ENCODE measurements at places on chromosomes 13 and 19. TPM values are rescaled to one million over a fixed set of nuclear protein-coding genes. Genes with fewer than 3 reads are reported as not detected.
A peak's percentile ranks its signal among the peaks of the same experiment; 100 is the strongest.

Gene RETN
- not detected for total RNA-seq

GRCh38 chr13:20460761-20461160 lies 64.9 kb downstream of the CRYL1 start:
- no peaks in the 10 kb centered on the region for H3K27me3 ChIP-seq
- H3K4me1 ChIP-seq, result peaks cover 31% of the 10 kb centered on the region
- DNase-seq, result no peak
- no peaks in the 10 kb centered on the region for H3K36me3 ChIP-seq
- H3K4me3 ChIP-seq, result no peak overlapping the region

Gene ANKRD24
- total RNA-seq, result 0.76 TPM

Gene SLC6A16
- total RNA-seq, result not detected

DNA sequence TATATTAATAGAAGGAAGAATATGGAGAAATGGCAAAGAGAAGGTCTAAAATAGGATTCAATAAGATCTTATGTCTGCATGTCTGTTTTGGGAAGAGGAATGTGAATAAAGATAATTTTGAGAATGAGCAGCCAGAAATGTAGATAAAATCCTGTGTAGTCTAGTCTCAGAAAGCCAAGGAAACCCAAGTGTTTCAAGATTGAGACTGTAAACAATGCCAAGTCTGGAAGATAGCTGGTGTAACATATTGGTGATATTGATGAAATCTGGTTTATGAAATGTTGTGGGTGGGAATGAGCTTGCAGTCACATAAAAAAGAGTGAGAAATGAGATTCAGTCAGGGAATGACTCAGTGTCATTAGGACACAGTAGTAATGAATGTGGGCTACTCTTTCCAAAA lies 1180.3 kb upstream of the PCDH20 start:
- no peak for DNase-seq
- H3K27ac ChIP-seq, result no peak overlapping the region

GRCh38 chr19:15283141-15283883 lies 49.0 kb downstream of the BRD4 start:
- H3K27me3 ChIP-seq, result no peaks in the 10 kb centered on the region
- no peak overlapping the region for H3K4me3 ChIP-seq
- no peak for DNase-seq
- peak overlapping the region; percentile 99 for H3K27ac ChIP-seq
- H3K4me1 ChIP-seq, result peaks cover 78% of the 10 kb centered on the region

Gene NLRP12
- total RNA-seq, result not detected

DNA sequence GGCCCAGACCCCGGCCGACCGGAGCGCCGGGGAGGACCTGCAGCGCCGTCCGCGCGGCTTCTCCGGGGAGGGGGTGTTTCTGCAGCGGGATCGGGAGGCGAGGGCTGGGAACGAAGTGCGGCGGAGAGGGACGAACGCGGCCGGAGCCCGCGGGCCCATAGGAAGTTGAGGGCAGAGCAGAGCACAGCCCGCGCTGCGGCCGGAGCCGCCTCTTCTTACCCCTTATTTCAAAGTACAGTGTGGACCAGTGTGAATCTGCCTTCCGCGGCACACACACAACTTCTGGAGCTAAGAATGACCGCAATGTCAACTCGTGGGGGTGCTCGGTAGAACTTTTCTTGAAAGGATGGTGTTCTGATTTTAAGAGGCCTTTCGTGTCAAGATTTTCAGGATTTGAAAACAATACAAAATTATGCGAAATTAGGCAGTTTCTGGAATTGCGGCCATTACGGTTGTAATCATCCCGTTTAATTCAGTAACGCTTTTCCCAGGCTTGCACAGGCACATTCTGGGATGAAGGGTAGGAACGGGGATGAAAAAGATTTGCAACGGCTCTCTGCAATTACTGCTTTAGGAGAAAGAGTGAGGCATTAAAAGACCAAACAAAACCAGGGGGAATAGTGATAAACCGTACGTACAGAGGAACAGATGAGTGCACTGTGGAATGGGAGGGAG lies 821 bp downstream of the TDRD3 start:
- peaks cover 21% of the 10 kb centered on the region for H3K36me3 ChIP-seq
- H3K4me3 ChIP-seq, result peak overlapping the region; percentile 83
- H3K4me1 ChIP-seq, result peaks cover 15% of the 10 kb centered on the region

GRCh38 chr13:47661076-47661475 lies 340.0 kb downstream of the SUCLA2 start:
- no peak for DNase-seq
- no peak overlapping the region for H3K4me3 ChIP-seq
- peaks cover 11% of the 10 kb centered on the region for H3K4me1 ChIP-seq
- no peak overlapping the region for H3K27ac ChIP-seq
- no peaks in the 10 kb centered on the region for H3K27me3 ChIP-seq

DNA sequence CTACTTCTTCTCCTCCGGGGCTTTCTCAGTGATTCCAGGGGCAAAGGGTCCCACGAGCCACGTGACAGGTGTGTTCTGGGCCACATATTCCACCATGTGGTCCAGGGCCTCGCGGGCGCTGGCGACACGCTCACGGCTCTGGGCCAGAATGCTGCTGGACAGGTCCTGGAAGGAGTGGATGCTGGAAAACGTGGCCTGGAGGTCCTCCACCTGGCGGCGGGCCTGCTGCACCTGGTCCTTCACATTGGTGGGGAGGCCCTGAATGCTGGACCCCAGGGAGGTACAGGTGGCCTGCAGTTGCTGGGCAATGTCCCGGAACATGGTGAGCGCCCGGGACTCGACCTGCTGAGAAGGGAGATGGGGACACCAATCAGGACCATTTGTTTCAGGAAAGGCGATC lies 7.7 kb upstream of the TICAM1 start:
- no peak for DNase-seq
- H3K36me3 ChIP-seq, result peaks cover 34% of the 10 kb centered on the region
- no peaks in the 10 kb centered on the region for H3K4me1 ChIP-seq

GRCh38 chr13:109172136-109172535 lies 542.7 kb downstream of the MYO16 start:
- H3K4me1 ChIP-seq, result no peaks in the 10 kb centered on the region
- no peak overlapping the region for H3K27ac ChIP-seq
- no peaks in the 10 kb centered on the region for H3K36me3 ChIP-seq
- no peak overlapping the region for H3K4me3 ChIP-seq
- no peak for DNase-seq

Gene SPACA4
- not detected for total RNA-seq

Gene LIM2
- not detected for total RNA-seq

DNA sequence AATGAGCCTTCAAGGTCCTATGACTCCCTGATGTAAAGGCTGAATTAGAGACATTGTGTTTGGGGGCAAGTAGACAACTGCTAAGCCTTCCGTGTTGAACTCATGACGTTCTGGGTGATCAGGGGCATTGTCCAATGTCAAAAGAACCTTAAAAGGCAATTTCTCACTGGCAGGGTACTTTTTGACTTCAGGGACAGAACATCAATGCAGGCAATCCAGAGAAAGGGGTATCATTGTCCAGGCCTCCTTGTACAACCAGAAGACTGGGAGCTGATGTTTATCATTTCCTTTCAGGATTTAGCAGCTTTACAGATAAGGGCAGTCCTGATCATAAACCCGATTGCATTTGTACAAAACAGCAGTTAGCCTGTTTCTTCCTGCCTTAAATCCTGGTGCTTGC lies 25.0 kb upstream of the SMAD9 start:
- DNase-seq, result no peak
- no peaks in the 10 kb centered on the region for H3K27me3 ChIP-seq
- peaks cover 4% of the 10 kb centered on the region for H3K36me3 ChIP-seq
- H3K4me1 ChIP-seq, result no peaks in the 10 kb centered on the region
- peak overlapping the region; percentile 63 for H3K27ac ChIP-seq

Gene SPACA6
- 30.3 TPM for total RNA-seq

- no peak for DNase-seq
- H3K27me3 ChIP-seq, result no peaks in the 10 kb centered on the region
- no peak overlapping the region for H3K27ac ChIP-seq
- no peaks in the 10 kb centered on the region for H3K36me3 ChIP-seq
- H3K4me3 ChIP-seq, result no peak overlapping the region
- H3K4me1 ChIP-seq, result no peaks in the 10 kb centered on the region
These were observed 9.9 kb upstream of the ZNF90 start for GRCh38 chr19:20067943-20068342.

DNA sequence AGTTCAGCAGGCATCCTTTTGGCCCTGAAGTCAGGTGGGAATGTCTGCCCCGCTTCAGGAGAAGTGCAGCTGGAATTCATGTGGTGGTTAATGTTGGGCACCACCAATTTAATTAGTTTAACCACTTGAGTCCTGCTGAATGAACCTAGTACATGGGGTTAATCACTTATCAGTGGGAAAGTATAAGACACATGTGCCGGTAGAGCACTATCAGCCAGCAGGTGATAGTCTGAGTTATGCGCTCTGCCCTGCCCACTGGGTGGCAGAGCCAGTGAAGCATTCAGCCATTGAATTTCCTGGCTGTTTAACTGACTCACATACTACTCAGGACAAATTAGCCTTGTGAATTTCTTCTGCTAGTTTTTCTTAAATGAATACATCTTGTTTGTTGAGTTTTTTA lies 789.7 kb upstream of the PRR20A start:
- H3K36me3 ChIP-seq, result no peaks in the 10 kb centered on the region
- H3K4me3 ChIP-seq, result no peak overlapping the region
- H3K27ac ChIP-seq, result no peak overlapping the region
- no peaks in the 10 kb centered on the region for H3K4me1 ChIP-seq

GRCh38 chr13:98761986-98762616 lies 9.6 kb upstream of the SLC15A1 start:
- H3K4me3 ChIP-seq, result no peak overlapping the region
- no peaks in the 10 kb centered on the region for H3K36me3 ChIP-seq
- peaks cover 9% of the 10 kb centered on the region for H3K4me1 ChIP-seq
- DNase-seq, result no peak

DNA sequence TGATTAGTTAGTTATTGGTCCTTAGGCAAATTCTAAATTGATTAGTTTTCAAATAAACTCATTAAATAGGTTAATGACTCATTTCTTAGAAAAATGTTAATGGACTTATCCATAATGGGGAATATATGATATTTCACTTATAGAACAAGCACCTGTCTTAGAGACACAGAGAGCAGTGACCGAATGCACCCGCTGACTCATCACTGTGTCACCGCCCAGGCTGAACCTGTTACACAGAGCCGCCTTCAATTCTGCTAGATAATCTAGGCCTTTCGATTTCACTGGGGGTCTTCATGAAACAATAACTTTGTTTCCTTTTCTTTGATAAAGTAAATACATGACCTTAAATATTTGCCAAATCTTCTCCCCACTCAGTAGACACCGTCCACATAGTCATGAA lies 13.1 kb downstream of the IRS2 start:
- H3K27ac ChIP-seq, result peak overlapping the region; percentile 52
- no peaks in the 10 kb centered on the region for H3K27me3 ChIP-seq
- H3K4me3 ChIP-seq, result peak overlapping the region; percentile 41

Gene SHISA7
- total RNA-seq, result not detected

Gene PLIN5
- total RNA-seq, result 7.6 TPM

- H3K36me3 ChIP-seq, result no peaks in the 10 kb centered on the region
- DNase-seq, result no peak
- no peaks in the 10 kb centered on the region for H3K4me1 ChIP-seq
- H3K27ac ChIP-seq, result no peak overlapping the region
- H3K27me3 ChIP-seq, result peaks cover 52% of the 10 kb centered on the region
These were observed 14.1 kb downstream of the CPT1C start for GRCh38 chr19:49704888-49705642.

GRCh38 chr13:113077953-113078901 lies 27.4 kb upstream of the F7 start:
- H3K36me3 ChIP-seq, result peaks cover 5% of the 10 kb centered on the region
- H3K27ac ChIP-seq, result no peak overlapping the region
- H3K4me3 ChIP-seq, result no peak overlapping the region
- no peaks in the 10 kb centered on the region for H3K4me1 ChIP-seq

DNA sequence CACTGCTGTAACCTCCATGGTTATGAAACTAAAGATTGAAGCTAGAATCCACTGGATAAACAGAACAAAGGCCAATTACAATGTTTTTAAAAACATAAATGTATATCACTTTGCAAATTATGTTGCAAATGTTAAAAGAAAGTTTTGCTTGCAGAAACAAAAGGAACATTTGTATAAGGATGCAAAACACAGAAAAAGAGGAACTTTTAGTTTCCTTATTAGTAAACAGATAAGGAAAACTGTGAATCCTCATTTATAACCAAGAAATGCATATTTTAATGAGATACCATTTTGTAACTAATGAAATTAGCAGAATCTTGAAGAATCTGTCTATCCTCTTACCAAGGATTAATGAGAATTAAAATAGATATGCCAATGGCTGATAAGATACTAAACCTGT lies 32.3 kb downstream of the LPAR6 start:
- H3K36me3 ChIP-seq, result peaks cover 5% of the 10 kb centered on the region
- H3K27me3 ChIP-seq, result no peaks in the 10 kb centered on the region
- DNase-seq, result no peak
- no peaks in the 10 kb centered on the region for H3K4me1 ChIP-seq
- H3K4me3 ChIP-seq, result no peak overlapping the region

- no peaks in the 10 kb centered on the region for H3K36me3 ChIP-seq
- H3K27ac ChIP-seq, result no peak overlapping the region
- DNase-seq, result no peak
- H3K4me1 ChIP-seq, result no peaks in the 10 kb centered on the region
- H3K27me3 ChIP-seq, result peaks cover 29% of the 10 kb centered on the region
- H3K4me3 ChIP-seq, result no peak overlapping the region
These were observed 220.3 kb downstream of the DNAJC15 start for GRCh38 chr13:43243711-43244110.

- H3K4me3 ChIP-seq, result no peak overlapping the region
- H3K27ac ChIP-seq, result no peak overlapping the region
- H3K36me3 ChIP-seq, result no peaks in the 10 kb centered on the region
- no peaks in the 10 kb centered on the region for H3K4me1 ChIP-seq
- DNase-seq, result no peak
These were observed 8.5 kb upstream of the TUBB4A start for GRCh38 chr19:6510618-6511017.

DNA sequence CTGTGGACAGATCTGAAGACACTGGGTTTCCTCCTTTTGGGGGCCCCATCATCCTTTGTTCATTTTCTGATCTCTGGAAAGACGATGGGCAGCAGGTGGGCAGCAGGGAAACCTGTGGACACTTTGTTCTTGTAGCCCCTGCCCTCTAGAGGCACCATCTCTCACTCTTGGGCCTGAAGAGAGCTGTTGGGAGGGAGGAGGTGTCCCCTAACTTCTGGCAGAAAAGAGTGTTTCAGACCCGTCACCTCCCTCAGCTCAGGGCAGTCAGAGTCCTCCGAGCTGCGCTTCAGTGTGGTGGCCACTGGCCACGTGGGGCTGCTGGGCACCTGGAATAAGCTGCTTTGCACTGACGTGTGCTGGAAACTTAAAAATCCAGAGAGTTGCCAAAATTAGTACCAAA lies 26.9 kb upstream of the RNF17 start:
- no peak overlapping the region for H3K27ac ChIP-seq
- peaks cover 2% of the 10 kb centered on the region for H3K27me3 ChIP-seq
- no peak for DNase-seq
- H3K4me3 ChIP-seq, result no peak overlapping the region
- H3K36me3 ChIP-seq, result no peaks in the 10 kb centered on the region

Gene ZNF283
- total RNA-seq, result 13.9 TPM

- no peak overlapping the region for H3K4me3 ChIP-seq
- no peaks in the 10 kb centered on the region for H3K36me3 ChIP-seq
- no peak overlapping the region for H3K27ac ChIP-seq
- DNase-seq, result peak; percentile 12
These were observed 5.6 kb upstream of the CCDC70 start for GRCh38 chr13:51856027-51856736.

GRCh38 chr19:35760711-35761349 lies 2.9 kb downstream of the PROSER3 start:
- no peaks in the 10 kb centered on the region for H3K27me3 ChIP-seq
- H3K27ac ChIP-seq, result no peak overlapping the region
- DNase-seq, result no peak
- no peak overlapping the region for H3K4me3 ChIP-seq

Data from Calu3 (cell line).